RPMI7951 (cell line): ENCODE measurements at places on chromosomes 7 and 10. TPM values are rescaled to one million over a fixed set of nuclear protein-coding genes. Genes with fewer than 3 reads are reported as not detected.

CUBN gene
- total RNA-seq, result 0.98 and 2.9 TPM in 2 replicates

SHLD2 gene
- 21.9 and 24.9 TPM in 2 replicates for total RNA-seq

TCTN3 gene
- 31.1 and 35.8 TPM in 2 replicates for total RNA-seq

INSIG1 gene
- 108 and 114 TPM in 2 replicates for total RNA-seq
